Fibroblast of gingiva (primary cell): ENCODE measurements at places on chromosomes 2 and 18.
A peak's percentile ranks its signal among the peaks of the same experiment; 100 is the strongest.

DNA sequence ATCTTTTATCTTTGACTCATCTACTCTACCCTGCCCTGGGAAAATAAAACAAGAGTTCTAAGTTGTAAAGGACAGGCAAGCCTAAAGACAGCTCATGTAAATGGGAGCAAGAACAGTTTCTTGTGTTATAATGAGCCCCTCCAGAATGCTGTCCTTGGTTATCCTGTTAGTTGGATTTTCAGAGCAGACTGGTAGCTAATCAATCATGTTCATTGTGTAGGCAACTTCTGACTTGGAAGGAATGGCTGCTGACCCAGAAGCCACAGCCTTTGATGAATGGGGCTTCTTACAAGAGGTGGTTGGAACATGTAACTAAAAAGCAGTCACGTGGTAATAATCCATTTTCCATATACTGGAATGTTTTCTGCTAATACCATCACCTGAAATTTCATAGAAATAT lies 254.2 kb downstream of the AGPS start:
- DNase-seq = no peak

- peak; percentile 82 for DNase-seq
Measured at GRCh38 chr2:45102579-45103117, 93.4 kb upstream of the SIX2 start.

DNA sequence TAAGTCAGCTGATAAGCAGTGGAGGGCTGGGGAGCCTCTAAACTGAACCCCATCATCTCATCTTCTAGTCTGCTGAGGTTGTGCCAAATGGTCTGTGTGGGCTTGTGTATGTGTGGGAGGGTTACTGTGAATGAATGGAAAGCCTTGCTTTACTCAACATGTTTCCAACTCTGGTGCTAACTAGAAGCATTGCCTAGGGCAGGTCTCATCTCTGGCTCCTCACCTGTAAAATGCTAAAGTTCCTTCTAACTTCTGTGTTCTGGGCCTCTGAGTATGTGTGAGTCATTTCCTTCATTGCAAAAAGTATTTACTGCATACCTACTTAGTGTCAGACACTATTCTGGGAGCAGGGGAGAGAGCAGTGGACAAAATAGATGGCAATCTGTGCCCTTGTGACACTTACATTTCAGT lies 1.3 kb downstream of the LIPG start:
- no peak for DNase-seq

- DNase-seq = no peak
Measured at GRCh38 chr2:161028581-161028980, 131.6 kb upstream of the TANK start.

DNA sequence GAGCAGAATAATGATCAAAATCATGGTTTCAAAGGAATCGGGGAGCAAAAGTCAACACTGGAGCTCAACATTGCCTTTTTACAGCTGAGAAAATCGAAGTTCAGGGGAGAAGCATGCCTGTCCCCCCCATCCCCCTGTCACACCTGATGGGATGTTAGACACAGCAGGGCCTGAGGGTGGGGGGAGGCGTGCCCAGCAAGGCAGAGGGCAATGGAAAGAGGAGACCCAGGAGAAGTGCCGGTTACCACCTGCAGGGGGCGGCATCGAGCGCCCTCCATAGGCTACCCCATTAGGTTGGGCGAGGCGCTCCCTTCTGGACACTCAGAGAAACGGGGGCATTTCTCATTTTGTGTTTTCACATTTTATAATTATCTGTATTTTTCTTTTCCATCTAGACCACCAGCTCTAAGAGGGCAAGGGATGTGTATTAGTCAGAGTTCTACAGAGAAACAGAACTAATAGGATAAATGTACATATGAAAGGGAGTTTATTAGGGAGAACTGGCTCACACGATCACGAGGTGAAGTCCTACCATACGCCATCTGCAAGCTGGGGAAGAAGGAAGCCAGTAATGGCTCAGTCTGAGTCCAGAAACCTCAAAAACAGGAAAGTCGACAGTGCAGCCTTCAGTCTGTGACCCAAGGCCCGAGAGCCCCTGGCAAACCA lies 271.3 kb downstream of the LRATD1 start:
- DNase-seq = no peak

DNA sequence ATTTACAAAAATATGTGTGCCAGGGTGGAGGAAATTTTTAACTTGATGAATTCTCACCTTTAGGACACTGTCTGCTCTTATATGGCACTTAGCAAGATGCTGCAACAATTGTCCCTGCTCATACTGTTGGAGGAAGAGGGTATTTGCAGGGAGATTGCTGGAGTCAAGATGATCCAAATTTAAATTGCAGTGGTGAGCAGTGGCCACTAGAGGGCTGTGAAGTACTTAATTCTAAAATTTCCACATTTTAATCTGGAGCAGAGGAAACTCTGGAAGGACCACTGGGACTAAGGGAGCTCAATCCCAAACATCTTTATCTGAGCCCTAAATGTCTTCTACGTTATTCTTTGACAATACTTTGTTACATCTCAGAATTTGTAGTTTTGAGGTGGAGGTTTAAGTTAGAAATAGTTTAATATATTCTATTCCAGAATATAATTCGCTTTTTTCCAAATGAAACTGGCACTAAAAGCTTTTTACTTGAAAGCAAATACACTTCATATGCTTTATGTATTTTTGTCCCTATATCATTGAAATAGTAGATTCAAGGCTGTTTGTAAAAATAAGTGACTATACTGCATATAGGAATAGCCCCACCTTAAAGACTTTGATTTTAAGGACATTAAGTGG lies 33.0 kb upstream of the PTH2R start:
- DNase-seq = peak; percentile 41

DNA sequence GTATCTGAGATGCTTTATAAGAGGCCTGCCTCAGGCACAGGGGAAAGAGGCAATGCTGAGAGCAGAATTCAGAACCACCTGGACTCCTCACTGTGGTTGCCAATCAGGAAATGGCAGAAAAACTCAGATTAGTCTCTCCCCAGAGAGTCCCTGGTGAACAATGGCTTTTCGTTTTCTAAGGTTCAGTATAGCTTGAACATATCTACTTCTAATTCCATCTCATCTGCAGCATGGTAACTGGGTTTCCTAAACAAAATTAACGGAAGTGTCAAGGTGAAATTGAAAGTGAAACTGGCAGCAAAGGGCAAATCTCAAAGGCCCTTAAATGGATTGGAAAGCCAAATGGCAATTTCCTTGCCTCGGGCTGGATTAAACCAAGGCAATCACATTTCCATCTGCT lies 480.2 kb upstream of the ACVR2A start:
- no peak for DNase-seq

DNA sequence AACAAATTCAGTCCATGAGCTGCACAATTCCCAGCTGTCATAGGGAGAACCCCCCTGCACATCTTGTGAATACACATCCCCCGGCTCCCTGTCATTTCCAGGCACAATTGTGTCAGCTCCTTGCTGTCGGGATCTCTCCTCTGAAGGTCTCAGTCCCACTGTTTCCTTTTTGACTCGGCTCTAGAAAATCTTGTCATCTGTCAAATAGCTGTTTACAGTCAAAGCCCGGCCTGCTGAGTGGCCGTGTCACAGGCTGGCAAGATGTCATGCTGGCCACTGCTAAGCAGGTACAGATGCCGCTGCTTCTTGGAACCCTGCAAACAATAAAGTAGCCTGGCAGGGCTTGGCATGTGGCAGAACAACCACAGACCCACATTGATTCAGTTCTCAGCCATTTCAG lies 61.7 kb downstream of the LYPD1 start:
- no peak for DNase-seq

DNA sequence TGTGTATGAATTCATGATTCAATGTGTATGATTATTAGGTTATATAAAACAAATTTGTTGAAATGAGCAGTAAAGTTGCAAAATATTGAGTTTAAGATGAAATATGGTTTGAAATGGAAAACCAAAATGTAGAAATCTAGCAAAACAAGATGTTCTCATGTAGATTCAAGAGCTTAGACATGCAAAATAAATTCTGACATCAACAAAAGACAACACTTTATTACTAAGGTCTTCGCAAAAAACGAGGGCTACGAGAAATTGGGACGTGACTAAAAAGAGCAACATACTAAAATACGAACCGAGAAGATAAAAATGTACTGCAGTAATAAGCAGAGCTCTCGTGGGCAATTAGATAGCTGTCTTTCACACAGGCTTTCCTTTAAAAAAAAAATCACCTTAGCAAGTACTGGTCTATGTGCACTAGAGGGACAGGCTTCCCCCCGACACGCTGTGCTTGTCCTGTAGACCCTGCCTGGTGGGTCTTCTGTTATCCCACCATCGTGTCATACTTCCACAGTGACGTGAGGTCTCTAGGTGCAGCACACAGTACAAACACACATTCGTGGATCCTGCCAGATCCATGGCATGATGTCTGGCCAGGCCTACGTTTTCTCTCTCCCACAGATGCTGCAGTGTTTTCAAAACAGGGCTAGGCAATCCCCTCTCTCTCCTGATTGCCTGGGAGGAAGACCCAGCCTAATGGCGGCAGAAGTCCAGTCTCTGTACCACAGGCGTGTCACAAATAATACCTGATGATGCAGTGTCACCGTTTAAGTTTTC lies 240.8 kb downstream of the TCF4 start:
- no peak for DNase-seq

GRCh38 chr2:122414902-122415301 lies 659.5 kb downstream of the TSN start:
- no peak for DNase-seq

DNA sequence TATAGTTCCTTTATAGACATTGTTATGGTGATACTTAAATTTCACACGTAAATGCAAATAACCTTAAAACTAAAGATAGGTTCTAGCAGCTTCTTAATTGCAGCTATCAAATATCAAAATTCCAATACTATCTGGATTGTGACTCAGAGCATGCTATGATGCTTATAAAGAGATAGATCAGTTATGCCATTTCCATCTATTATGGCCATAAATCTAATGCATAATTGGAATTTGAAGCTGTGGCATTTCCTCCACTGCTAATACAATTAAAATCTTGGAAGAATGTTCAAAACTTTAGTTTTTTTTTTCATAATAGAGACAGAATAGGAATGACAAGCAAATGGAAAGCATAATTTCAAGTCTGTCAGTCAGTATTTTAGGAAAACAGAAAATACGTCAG lies 220.8 kb upstream of the GALNT5 start:
- no peak for DNase-seq

DNA sequence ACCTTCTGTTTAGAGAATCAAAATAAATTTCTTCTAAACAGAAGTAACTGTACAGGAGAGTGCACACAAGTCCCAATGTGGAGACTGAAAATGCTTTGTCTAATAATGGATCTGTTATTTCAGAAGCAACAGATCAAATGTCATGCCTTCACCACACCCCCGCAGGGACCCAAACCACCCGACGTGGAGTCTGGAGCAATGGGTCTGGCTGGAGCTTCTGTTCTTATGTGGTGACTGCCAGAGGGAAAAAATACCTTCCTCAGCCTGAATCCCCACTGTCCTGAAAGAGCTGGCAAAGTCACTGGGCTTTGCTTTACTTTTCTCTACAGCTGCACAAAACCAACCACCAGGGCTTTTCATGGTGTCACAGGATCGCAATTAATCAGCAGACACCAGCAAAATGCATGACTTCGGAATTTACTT lies 119.0 kb upstream of the ZFP36L2 start:
- DNase-seq = peak; percentile 75

DNA sequence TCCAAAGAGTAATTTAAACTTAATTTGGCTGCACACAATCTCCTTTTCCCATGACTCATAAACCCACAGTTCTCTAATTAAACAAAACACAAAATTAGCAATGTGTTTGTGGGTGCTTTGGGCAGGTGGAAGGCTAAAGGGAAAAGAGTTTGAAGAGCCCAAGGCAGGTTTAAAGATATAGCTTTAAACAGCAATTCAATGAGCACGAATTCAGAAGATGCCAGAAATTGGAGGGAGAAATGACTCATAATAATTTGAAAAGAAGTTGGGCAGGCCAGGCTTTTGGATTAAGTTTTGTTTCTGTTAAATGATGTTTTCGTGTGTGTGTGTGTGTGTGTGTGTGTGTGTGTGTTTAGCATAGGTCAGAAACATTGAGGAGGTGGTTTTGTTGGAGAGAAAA lies 594.8 kb upstream of the ZEB2 start:
- DNase-seq = peak; percentile 12

DNA sequence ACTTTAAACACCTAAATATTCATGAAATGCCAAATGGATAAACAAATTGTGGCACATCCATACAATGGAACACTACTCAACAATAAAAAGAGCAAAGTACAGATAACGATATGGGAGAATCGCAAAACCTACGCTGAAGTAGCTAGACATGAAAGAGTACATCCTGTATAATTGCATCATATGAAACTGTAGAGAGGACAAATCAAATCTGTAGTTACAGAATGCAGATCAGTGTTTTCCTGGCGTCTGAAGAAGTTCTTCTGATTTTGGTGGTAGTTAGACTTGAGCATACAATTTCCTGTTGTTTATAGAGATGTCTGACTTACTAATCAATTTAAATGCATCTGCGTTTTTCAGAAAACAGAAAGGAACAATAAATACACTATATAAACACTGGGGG lies 394.4 kb downstream of the SOCS6 start:
- no peak for DNase-seq

DNA sequence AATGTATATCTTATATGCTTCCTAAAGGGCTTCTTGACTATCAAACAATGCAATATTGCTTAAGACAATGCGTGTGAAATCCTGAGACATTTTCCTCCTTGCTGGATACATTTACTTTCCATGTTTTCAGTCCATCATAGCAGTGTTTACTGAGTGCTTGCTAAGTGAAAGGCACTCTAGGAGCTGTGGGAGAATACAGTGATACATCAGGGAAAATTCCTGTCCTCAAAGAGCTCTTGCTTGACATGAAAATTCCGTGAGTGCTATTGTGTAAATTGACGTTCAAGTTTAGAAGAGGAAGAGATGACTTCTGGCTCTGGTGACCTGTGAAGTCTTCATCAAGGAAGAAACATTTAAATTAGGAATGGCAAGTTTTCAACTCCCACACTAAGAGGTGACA lies 449.4 kb upstream of the SOX11 start:
- no peak for DNase-seq

GRCh38 chr2:203689426-203690116 lies 16.9 kb upstream of the CD28 start:
- DNase-seq = no peak

GRCh38 chr2:169585673-169586072 lies 1.5 kb downstream of the PPIG start:
- DNase-seq = no peak

GRCh38 chr18:36602620-36603019 lies 226.2 kb downstream of the TPGS2 start:
- DNase-seq = no peak
